ENCODE measurements at places on chromosomes 12 and 14.

DNA sequence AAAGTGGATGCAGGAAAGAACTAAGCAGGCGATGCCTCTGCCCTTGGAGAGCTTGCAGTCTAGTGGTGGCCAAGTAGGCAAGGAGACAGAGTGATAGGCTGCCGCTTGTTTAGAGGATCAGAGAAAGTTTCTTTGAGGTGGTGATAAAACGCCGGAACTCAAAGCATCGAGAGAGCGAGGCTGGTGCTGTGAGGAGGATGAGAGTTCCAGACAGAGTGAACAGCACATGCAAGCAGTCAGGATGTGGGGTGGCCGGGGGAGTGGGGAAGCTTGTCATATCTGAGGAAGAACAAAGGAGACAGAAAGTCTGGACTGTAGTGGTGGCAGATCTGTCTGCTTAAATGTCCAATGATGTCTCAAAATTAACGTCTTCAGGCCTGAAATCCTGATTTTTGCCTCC is 319.7 kb downstream of the SNAPC1 start:
- no peak for DNase-seq

DNA sequence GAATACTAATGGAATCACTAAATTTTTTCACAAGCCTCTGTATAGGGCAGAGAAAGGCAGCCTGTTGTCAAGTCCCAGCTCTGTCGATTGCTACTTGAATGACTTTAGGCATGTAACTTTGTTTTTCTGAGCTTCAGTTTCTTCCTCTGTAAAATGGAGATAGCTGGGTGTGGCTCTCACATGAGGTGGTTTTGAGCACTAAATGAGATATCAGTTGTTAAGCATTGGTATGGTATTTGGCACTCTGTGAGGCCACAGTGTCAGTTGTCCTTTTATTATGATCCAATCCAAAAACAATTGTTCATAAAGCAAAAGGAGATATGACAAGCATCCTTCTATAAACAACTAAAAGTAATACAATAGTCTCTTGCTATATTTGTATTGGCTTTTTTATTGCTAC is 120.6 kb downstream of the DUSP6 start:
- DNase-seq = peak; percentile 41

- DNase-seq = no peak
These were observed 147.4 kb upstream of the NUDT4 start for GRCh38 chr12:93230326-93230720.

- no peak for DNase-seq
These were observed 14.6 kb downstream of the CHST11 start for GRCh38 chr12:104471336-104471735.

- no peak for DNase-seq
These were observed 289.4 kb downstream of the CCDC91 start for GRCh38 chr12:28479683-28480082.

- DNase-seq = no peak
These were observed 86.3 kb downstream of the EMP1 start for GRCh38 chr12:13282861-13283260.

DNA sequence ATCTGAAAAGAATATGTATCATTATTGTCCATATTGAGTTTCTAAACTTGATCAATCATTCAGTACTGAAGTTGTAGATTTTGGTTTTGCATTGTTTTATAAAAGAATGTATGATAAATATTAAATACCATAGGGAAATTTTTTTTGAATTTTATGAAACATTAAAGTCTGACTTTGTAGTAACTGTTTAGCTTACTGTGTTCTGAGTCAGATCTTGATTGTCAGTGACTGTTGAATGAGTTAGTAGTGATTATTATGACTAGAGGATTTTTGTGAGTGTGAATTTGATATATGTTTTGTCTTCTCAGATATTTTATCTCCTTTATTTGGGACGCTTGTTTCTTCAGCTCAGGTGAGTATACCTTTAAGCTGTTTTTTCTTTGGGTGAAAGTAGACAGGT is 10.1 kb downstream of the TDP1 start:
- no peak for DNase-seq

DNA sequence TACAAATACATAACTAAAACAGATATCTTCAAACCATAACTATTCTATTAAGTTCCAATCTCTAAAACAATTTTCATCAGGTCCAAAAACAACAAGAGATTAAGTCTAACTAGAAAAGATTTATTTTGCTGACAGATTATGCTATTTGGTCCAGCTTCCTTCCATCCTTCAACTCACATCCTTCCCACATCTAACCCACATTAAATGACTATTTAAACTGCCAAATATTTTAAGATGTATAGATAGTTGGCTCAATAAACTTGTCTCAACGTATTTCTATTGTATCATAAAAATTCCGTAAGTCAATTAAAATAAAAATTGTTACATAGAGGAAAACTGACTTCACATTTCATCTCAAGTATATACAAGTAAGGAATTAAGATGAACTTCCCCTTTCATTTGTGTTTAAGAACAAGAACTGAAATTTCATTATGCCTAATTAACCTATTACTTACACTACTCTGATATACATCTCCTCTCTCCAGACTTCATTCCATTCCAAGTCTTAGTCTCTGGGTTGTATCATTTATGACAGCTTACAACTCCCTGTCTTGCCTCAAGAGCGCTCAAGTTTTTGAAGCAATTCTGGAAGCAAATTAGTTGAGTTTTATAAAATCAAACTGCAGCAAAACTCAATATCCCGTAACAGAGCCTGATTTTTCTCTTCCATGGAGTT is 25.4 kb downstream of the PAWR start:
- no peak for DNase-seq
